ENCODE measurements at places on chromosomes 11 and 22.

DNA sequence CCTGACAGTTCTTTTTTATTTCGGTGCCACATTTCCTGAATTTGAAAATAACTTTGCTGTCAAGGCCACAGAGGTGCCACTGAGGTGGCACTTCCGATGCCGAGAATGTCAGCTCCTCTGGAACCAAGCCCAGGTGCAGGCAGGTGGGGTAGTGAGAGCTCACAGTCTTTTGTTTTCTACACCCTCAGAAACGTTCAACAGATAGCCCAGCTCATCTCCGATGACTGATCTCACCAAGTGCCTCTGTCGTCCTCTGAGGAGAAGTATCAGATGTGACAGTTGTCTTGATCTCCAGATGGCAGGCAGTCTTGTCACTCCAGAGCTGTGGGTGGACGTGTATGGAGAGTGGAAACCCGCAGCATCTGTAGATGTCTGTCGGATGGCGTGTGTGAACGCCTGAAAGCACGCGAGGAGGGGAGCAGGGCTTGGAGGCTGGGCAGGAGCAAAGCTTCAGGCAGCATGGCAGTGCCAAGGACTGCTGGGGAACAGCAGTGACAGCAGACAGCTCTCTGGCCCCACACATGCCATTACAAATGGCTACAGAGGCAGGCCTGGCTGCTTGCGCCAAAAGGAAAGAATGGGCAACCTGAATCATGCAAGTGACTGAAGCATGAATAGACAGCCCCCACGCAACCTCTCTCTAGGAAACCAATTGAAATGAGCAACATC, 877.0 kb downstream of the OPCML start:
- DNase-seq, result no peak

DNA sequence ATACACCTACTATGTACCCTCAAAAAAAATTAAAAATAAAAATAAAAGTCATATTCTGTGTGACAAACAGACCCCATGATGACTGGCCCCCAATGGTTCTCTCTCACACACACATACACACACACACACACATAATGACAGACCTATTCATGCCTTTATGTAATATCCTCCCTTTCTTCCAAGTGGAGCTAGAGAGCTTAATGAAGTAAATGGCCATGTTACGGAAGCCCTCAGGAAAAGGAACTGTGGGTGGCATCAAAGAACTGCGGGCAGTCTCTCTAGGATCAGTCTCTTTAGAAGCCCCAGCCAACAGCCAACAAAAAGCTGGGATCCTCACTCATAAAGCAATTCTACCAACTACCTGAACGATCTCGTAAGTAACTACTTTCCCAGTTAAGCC, 125.5 kb downstream of the SIK3 start:
- DNase-seq, result no peak

DNA sequence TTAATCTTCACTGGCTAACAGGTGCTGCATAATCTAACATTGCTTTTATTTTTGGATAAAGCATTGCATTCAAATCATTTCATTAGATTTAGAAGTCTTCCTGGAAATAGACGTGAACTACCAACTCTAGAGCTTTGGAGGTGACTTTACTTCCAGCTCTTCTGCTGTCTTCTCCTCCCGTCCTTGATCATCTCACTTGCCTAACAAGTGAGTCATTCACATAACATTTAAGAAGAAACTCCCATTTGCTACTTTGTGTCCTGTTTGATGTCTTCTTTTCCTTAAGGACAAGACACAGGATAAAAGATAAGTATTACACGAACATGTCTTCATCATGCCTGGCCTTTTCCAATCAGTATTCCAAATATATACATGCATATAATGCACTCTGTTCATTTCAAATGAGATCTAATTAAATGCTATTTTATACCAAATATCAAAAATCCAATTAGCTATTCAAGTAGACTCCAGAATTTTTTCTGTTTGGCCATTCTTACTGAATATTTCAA, 88.3 kb downstream of the BDNF start:
- no peak for DNase-seq

DNA sequence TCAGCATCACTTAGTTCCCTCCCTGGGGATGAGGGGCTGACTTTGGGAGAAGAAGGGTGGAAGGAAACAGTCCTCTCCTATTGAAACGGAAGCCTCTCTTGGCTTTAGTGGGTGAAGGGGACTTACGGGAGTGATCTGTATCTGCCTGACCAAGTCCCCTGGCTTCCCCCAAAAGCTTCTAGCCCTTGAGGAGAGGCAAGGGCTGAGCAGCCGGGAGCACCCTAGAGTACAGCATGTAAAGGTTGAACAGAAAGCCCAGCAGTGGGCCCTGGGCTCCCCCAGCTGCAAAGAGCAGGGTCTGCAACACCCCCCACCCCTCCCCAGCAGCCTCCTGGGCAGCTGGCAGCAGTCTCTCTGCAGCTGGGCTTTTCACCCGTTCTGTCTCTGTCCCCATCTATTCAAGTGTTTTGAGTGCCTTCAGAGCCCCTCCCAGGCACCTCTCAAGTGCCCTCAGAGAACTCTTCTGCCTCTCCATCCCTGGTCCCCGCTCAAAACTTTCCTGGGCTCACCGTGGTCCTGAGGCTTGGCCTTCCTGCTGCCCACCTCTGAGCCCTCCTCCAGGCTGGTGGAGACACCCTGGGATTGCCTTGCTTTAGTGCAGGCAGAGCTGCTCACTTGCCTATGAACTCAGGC, 2.7 kb downstream of the CAPN5 start:
- no peak for DNase-seq

DNA sequence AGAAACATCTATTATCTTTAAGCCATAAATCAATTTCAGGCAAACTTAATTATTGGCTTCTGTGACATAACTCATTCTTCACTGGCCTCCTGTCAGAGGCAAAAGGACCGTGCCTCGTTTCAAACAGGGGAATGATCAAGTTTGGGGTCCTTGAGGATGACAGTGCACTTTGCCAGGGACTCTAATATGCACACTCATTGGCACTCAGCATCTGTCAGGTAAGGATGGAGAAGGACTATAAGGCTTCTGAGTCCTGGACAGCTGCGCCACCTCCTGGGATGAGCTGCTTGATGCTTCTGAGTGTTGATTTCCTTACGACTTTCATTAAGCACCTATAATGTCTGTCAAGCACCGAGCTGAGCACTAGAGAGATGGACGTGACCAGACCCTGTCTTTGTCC, 20.2 kb downstream of the BPIFC start:
- DNase-seq, result no peak

- no peak for DNase-seq
Observed at GRCh38 chr11:27459191-27459590, 13.4 kb downstream of the LGR4 start.

GRCh38 chr11:100340466-100341319, 346.4 kb upstream of the ARHGAP42 start:
- no peak for DNase-seq

- DNase-seq, result no peak
Observed at GRCh38 chr11:33248416-33248971, 8.7 kb upstream of the HIPK3 start.

- DNase-seq, result peak; percentile 3
Observed at GRCh38 chr11:60334005-60334620, 7.1 kb downstream of the MS4A6E start.

DNA sequence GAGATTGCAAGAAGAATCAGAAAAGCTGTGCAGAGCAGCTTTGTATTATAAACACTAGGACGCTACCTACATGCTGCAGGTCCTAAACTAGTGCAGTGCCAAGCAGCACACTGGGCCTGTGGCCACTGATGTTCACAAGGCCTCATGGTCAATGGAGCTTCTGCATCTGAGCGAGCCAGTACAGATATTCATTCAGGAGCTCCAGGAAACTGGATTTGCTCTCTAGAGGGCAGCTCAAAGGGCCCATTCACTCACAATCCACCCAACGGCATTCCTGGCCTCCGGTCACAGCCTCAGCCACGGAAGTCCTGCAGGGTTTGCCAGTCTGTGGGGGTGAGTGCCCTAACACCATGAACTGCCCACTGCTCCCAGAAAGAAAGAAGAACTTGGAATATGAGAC, 5.8 kb upstream of the TBC1D10A start:
- no peak for DNase-seq

DNA sequence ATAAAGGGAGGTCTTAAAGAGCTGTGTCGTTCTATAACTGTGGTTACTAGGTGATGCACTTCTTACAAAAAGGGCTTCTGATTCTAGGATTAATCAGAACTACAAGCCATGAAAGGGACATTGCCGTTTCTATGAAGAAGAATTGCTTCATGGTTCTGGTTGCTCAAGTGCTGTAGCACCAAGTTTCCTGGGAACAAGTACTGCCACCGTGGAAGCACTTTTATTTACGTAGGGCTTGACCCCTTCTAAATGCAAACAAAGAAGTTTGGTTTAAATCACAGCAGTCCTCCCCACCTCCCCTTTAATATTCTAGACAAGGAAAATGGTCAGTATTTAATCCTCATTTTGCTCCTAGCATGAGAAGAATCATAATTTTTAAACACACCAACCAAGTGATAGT, 9.8 kb downstream of the YAP1 start:
- no peak for DNase-seq

DNA sequence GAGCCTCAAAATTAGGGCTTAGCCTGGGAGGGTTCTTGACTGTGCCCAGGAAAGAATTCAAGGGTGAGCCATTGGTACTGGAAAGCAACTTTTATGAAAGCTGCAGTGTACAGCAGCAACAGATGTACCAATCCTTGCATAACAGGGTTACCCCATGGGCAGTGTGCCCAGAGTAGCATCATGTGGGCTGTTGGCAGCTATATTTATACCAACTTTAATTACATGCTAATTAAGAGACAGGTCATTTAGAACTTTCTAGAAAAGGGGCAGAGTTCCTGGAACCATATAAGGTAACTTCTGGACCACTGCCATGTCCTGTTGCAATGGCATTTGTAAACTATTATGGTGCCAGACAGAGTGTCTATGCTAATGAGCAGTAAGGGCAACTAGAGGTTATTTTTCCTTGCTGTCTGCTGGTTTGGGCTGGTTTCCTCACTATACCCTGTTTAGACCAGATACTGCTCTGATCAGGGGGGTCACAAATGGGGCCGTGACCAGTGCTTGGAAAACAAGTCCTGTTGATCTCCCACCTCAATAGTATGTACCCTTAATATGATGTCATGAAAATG, 1120.5 kb upstream of the RAG2 start:
- peak; percentile 0 for DNase-seq

DNA sequence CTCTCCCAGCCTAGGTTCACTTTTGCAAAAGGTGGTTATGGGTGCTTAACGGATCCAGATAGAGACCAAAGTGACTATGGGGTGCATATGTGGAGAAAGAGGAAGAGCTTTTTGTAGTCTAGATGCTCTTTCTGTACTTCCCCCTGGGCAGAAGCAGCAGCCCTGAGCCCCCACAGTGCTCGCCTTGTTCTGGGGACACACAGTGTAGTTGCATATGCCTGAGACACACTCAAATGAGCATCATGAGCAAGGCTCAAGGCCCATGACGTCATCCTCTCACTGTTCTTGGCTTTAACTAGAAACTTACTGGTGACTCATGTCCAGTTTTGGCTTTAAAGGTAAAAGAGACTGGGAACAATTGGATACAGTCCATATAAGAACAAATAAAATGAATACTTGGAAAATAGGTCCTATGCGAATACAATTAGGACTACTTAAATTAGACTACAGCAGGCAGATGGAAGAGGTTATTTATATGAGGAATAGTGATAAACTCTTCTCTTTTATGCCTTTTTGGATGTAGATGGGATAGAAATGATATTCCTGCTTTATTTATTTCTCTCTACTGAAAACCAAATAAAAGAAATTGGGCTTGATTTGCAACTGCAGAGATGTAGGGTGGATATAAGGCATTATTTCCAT, 20.1 kb upstream of the PEX26 start:
- peak; percentile 97 for DNase-seq

DNA sequence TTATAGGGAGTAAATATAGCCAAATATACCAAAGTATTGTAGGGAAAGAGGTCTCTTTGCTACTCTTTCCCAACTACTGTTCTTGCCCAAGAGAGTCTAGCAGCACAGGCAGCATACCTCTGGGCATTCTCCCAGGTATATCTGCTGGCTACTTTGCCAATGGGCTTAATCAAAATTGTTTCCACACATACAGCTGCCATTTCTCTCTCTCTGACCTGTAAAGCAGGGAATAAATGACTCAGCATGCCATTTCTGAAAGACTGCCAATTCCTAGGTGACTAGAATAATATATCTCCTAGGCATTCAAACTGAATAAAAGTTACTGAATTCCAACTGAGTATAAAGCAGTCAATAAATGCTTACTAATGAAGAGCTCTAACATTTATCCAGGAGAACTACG, 44.6 kb downstream of the RDX start:
- peak; percentile 37 for DNase-seq

DNA sequence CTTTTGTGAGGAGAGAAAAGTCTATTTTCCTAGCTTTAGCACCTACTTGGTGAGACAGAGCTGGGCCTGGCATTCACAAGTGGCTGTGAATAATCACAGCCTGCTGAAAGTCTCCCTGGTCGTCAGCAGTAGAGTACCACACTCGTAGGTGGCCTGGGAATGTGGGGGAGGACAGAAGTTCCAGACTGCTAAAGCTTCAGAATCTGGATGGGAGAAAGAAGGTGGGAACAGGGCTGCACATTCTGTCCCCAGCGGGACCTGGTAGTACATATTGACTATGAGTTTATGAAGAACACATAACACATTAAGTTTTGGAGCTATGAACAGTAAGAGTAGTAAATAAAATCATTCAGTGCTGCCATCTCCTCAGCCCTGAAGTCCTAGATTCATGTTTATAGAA, 19.0 kb upstream of the LIMK2 start:
- DNase-seq, result no peak

- no peak for DNase-seq
Observed at GRCh38 chr11:35825386-35825785, 118.5 kb upstream of the LDLRAD3 start.

DNA sequence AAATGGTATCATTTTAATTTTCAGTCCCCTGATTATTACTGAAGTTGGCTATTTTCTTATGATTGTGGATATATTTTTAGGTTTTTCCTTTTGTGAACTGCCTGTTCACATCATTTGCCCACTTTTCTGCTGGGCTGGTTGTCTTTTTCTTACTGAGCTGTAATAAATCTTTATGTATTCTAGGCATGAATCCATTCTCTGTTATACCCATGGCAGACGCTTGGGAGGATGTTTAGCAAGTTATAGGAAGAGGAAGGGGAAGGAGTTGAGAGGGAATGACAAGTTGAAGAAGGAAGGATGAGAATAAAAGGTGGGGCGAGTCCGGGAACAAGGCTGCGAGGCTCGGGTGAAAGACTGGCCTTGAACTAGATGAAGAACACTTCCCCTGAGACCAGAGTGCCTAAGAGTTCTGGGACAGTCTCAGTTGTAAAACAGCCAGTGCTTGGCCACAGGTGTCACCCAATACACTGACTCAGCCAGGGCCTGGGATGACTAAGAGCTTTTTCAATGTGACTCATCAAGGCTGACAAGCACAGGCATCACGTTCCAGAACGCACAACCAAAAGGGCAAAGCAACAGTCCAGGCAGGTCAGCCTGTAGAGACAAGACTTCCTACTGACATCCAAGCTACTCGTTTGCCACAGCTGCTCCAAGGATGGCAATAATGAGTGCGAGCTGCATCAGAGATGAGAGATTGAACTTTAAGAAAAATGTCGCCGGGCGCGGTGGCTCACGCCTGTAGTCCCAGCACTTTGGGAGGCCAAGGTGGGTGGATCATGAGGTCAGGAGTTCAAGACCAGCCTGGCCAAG, 35.2 kb downstream of the LRFN4 start:
- DNase-seq, result peak; percentile 86

GRCh38 chr11:85187992-85188391, 439.2 kb downstream of the DLG2 start:
- no peak for DNase-seq

GRCh38 chr11:93490996-93491618, 52.1 kb downstream of the SMCO4 start:
- DNase-seq, result no peak
